DMS79 treated with DMSO at 0.1 percent for 48 hours (cell line): ENCODE measurements at places on chromosomes 12 and 14.

DNA sequence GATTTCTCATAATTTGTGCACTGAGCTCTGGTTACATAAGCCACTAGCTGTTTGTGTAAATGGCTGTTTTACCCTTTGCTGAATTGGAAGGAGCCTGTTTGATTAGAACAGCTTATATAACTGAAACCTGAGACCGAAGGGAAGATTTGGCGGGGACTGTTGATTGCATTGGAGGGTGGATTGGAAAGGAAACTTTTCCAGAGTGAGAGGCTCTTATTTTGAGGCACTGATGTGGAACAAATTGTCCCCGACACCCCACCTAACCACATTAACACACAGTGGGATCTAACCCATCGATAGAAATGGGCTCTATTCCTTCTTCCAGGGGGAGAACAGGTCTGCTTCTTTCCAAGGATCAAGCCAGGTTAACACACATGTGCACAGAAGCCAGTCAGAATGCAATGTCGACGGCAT, 51.7 kb downstream of the TMEM30B start:
- peak; percentile 96 for DNase-seq

DNA sequence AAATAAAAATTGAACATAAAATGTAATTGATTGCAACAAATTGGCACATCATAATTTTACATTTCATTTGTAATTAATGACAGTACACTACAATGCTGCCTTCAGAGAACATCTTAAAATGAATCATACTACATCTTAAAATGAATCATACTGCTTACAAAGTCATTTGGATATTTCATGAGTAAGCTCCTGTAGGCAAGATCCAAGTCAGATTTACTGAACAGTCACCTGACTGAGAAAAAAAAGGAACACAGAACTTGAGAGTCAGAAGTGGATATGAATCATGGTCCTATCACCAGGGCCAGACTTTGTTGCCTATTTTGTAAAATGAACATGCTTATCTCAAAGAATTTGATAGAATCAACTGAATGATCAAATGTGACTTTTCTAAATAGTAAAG, 32.7 kb upstream of the FBLN5 start:
- DNase-seq: no peak

DNA sequence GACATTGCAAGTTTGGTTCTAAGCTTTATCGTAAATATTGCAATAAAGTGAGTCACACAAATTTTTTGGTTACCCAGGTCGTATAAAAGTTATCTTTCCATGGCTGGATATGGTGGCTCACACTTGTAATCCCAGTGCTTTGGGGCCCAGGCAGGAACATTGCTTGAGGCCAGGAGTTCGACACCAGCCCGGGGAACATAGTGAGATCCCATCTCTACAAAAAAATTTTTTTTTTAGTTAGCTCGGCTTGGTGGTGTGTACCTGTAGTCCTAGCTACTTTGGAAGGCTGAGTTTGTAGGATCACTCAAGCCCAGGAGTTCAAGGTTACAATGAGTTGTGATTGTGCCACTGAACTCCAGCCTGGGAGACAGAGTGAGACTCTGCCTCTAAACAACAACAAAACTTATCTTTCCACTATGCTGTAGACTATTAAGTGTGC, 24.4 kb downstream of the PRORP start:
- no peak for DNase-seq

DNA sequence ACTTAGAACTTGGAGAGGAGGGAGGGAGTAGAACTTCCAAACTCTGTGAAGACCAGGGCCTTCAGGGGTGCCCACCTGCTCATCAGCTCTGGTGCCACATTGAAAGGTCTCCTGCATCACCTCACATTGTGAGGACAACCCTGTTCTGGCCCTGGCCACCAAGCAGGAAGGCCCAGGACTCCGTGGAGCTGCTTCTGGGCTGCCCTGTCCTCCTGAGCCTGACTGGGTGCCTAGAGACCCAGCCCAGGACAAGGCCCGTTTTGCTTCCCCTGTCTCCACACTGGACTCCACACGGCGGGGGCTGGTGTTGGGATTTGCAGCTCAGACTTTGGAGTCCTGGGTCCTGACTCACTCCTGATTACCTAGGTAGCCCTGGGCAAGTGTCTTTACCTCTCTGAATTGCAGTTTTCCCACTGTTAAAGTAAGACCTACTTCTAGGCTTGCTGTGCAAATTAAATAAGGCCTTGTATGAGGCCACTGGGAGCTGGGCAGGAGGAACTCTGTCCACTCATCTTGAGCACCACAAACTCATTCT, 12.5 kb upstream of the KRT82 start:
- no peak for DNase-seq

GRCh38 chr12:131539381-131539780, 171.5 kb upstream of the SFSWAP start:
- DNase-seq: no peak

GRCh38 chr12:45756666-45757065, 27.2 kb downstream of the ARID2 start:
- DNase-seq: no peak

DNA sequence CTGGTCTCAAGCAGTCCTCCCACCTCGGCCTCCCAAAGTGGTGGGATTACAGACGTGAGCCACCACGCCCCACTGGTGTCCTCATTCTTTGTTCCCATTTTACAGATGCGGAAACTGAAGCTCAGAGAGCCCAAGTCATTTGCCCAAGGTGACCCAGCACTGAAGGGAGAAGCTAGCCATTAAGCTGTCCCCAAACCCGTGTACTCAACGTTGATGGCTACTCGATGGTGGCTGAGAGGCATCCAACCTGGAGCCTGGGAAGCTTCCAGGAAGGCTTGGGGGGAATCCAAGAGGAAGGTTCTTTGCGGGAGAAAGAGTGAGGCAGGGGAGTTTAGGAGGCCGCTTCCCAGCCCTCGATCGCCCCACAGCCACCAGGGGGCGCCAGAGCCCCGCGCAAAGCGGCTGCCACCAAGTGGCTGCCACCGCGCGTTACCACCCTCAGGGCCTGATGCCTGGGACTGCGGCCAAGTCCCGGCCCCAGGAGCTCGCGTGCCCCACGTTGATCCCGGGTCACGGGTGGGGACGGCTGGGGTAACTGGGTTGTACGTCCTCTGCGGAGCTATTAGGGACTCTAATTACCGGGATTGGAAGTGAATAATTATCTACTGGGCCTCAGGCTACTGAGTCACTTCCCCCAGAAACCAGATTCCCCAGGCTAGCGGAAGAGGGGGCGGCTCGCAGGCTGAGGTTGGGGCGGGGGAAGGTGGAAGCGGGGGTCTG, 8.8 kb upstream of the SH2B3 start:
- DNase-seq: peak; percentile 47

DNA sequence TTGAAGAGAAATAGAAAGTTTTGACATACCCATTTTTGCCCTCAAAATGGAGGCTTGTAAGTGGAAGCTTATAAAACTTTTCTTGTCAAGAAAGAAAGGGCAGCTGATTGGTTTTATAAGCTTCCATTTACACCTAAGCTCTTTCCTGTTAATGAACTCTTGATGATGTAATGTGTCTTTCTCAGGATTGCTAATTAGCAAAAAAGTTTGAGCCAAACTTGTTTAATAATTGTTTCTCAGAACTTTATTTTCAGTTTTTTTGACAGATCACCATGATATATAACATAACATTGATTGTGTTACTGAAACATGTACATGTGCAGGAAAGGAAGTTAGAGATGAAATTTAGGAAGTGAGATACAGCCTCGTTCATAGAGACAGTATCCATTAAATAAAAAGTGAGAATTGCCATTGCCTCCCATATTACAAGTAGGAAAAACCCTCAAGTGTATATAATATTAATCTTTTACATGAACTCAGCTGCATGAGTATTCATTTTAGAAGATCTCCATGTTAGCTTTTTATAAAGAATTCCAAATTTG, 26.8 kb downstream of the RIC8B start:
- no peak for DNase-seq

- no peak for DNase-seq
Measured at GRCh38 chr12:1842905-1843640, 22.7 kb downstream of the LRTM2 start.

DNA sequence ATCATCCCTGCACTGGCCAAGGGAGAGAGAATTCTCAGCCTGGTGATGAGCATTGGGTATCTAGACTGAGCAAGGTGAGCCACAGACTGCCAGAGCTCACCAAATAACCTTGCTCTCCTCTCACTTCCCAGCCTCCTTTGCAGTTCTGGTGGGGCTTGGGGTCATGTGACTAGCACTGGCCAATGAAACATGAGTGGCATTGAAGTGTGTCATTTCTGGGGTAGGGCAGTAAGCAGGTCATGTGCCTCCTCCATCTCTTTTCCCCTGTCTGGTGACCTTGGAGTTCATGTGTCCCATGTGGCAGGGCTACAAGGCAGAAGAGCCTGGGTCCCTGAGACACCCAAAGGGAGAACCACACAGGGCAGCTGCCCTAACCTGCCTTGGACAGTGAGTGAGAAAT, 3.6 kb upstream of the KRT72 start:
- DNase-seq: no peak

DNA sequence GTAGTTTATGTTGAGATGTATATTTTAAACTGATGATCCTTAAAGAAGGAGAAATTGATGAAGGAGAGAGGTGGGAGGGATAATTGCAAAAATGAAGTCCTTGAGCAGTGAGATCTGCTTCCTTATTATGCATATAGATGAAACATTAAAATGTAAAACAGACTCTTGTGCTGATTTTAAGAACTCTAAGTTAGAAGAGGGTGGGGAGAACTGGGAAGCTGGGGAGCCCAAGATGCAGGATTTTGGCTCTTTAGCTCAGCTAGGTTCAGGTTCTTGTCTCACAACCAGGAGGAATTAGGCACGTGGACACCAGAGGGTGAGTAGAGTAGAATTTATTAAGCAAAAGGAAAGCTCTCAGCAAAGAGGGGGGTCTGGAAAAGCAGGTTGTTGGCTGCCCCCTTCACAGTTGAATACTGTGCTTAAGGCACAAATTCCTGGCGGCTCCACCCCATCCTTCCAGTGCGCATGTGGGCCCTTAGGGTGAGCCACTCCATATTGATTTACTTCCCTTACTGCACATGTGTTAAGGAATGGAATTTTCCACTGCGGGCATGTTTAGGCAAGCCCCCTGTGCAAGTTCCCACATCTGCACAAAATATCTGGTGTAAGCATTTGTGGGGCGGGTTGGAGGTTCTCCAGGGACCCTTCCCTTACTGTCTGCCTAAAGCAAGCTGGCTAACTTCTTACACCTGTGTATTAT, 141.9 kb downstream of the BICD1 start:
- DNase-seq: no peak

DNA sequence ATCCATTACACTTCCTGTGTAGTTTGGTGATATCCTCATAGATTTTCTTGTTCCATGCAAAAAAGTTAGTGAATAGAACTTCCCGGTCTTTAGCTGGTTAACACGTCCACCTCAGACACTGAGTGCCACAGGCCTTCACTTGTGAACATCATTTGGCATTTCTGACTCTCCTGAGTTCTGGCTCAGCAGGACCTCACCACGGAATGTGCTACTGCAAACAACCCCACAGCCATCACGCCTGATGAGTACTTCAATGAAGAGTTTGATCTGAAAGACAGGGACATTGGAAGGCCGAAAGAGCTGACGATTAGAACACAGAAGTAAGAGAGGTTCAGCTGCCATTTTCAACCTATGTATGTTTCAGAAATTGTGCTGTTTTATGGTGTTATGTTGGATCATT, 20.0 kb downstream of the C12orf76 start:
- no peak for DNase-seq

DNA sequence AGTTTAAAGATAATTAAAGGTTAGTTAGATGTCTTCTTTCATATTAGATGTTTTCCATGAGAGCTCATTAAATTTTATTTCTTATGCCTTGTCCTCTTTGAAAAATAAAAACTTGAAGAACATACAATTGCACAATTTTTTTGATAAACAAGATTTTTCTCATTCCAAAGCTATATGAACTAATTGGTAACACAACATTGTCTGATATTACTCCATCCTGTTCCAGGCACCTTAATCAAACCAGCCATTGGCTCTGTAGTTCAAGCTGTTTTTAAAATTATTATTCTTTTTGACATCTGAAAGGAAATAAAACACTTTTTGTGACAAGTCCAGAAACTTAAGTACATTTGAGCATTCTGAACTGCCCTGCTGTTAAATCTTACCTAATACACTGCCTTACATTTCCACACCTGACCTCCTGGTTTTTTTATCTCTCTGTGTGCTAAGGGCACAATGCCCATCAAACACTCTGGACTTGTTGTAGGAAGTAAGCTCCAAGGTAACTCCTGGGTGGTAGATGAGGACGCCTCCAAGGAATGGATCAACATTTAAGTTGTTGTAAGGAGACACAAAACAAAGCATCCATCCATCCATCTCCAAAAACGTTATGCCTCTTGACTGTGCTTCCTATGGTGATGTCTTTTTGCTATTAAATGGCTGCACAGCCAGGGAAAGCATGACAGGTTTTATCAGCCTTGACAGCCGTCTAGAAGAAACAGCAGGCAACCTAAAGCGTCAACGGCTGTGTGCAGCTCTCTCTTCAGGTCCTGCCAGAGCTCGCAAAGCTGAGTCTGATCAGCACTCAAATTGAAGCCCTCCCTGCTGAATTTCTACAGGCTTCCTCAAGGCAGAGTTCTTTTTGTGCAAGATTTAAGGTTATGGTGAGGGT, 449.9 kb upstream of the FLRT2 start:
- DNase-seq: no peak

DNA sequence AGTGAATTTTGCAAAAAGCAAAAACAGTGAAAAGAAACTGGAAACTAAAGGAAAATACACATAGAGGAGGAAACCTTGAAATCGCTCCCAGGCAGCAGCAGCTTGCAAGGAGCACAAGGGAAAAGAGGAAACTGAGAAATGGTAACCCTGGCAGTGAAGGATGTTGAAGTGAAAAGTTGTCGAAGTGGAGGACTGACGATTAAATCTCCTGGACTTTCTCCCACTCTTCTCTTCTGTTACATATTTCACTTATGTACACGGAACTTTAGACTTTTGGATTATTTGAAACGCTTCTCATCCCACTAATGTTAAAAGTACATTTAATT, 388.8 kb upstream of the USP15 start:
- DNase-seq: no peak

DNA sequence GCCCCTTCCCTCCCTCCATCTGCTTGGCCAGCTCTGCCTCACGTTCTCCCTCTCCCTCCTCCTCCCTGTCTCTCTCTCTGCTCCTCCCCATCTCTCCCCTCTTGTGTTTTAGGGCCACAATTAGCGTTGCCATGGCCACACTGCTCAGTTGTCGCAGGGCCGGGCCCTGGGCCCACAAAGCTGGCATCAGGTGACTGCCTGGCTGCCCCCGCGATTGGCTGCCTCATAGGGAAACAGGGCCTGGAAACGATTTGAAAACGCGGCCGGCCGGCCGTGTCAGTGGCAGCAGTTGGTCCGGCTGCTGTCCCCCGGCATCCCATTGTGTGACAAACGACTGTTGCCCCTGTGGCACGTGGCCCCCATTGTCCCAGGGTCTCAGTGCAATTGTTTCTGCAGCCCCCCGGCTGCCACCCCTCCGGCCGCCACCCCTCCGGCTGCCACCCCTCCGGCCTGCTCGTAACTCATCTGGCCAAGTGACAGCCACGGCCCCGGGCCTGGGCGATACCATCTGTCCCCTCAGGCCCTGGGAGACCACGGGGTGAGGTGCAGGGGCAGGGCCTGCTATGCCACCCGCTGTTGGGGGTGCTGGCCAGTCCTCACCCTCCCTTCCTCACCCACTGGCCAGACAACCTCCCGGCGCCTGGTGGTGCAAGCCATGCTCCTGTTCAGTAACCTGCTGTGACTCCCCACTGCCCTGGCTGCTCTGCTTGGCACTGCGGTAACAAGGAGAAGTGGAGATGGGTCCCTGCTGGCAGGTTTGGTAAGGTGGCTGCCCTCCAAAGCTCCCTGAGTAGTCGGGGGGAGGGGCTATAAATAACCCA, 17.4 kb downstream of the FOXN4 start:
- DNase-seq: peak; percentile 95

- DNase-seq: peak; percentile 13
Measured at GRCh38 chr14:90060965-90061684, 669 bp upstream of the KCNK13 start.
